ENCODE measurements at places on chromosomes 5 and 9.

GRCh38 chr5:74974451-74975091, 77.8 kb downstream of the GCNT4 start:
- DNase-seq: no peak

DNA sequence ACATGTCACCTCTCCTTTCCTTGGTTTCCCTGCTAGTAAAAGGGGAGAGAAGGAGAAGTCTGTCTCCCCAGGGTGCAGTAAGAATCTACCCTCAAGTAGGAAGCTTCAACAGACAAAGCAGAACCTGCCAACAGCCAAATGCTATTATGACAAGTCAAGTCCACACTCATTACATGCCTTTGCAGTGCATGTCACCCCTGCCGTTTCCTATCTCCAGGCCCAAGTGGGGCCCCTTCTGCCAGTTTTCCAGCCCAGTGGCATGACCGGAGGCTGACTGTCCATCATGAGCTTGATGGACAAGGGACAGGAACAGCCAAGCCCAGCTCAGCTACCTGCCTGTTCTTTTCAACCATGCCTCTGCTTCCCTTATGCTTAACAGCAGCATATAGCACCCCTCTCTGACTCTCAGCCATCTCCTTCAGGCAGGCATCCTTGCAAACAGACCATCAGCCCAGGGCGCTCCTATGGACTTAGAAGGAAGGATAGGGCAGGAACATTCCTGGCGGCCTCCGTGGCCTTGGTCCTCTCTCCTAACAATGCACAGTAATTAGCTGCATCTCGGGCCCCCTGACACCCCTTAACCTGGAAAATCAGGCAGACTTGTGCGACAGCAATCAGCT, 107.2 kb upstream of the RAD23B start:
- DNase-seq: no peak

GRCh38 chr5:38323645-38324295, 65.4 kb downstream of the EGFLAM start:
- DNase-seq: peak; percentile 50

DNA sequence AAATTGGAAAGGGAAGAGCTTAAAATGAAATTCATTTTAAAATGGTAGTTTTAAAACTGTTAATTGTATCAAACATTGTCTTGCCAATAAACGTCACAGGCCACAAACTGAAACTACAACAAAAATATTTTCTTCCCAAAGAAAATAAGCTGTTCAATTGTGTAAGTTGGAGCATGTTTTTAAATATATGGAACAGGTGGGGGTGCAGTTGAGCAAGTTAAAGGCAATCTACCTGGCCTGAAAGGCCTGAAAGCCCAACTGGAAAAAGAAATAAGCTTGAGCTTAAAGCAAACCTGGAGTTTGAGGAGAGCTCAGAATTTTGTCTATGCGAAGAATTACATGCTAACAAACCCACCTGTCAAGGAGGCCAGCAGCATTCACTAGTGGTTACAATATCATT, 439.5 kb downstream of the ACTL7B start:
- no peak for DNase-seq

DNA sequence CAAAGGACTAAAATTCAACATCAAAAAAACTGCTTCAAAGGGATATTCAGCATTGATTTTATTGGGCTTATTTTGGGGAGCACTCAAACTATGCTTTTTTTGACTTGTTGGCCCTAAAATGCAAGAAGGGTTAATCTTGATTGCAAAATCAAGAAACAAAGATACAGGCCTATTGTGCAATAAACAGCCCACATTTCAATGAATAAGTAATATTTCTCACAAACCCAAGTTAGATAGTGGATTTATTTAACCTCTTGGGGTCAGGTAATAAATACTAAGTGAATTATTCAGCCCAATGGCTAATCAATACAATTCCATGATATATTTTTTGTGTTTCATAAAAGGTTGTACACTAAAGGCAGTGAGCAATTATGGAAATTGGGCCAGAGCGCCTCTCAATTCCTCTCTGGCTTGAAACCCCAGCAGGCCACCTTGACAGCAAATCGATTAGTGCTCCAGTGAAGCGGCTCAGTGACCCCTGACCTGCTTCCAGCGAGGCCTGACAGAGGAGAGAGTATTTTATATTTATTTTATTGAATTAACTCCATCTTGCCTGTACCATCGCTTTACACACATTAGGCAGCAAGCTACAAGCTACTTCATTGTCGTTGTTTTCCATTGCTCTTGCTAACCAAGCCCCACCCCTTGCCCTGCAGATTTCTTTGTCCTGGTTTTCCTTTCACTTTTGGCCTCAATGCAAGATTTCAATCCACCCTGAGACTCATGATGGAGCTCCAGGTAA, 65.5 kb downstream of the EBF1 start:
- no peak for DNase-seq

DNA sequence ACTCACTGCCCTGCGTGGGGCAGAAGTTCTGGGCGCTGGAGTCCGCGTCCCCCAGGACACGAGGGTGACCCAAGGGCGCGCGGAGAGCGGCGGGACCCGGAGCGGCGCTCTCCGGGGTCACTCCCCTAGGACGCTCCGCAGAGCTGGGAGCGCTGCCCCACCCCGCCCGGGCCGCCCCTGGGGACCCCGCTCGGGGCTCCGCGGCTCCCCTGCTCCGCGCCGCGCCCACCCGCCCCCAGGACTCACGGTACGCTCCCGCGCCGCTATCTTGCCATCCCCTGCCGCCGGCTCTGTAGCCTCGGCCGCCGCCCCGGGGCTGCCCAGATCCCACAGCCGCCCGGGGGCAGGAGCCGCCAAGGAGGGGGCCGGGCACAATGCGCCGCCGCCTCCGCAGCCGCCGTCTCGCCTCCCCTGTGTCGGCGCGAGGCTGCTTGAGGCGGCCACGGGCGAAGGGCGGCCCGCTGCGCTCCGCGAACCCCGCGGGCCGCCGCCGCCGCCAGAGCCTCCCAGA, 303 bp downstream of the LIFR start:
- peak; percentile 1 for DNase-seq

DNA sequence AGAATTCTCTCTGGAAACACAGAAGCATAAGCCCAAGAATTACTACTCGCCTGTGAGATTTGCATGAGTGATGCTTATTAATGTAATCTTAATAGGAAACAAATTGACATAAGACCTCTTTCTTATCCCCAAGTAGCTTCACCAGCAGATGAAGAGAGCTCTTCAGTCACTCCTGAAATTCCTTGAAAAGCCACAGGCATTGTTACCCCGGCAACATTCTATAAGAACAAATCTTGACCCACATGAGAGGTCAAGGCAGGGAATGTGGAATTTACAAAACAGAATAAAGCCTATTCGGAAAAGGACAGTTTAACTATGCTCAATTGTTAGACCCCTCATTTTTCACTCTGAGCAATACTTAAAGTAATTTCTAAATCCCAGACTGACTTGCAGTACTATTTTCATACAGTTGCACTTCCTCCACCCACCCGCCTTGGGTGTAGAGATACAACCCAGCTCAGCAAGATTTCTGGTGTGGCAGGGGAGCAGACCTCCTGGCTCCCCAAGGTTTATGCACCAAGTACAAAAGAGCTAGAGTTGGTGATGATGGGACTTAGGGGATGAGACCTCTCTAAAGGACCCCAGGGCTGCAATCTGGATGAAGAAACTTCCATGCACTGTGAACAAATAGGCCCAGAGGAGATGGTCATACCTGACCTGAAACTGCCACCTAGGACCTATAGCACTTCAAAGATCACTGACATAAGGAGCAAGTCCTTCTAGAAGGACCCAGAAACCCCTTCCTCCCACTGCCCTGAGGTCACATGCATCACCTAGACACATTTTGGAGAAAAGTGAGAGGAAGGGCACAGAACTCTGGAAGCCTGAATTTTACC, 242.1 kb downstream of the ZNF608 start:
- no peak for DNase-seq

DNA sequence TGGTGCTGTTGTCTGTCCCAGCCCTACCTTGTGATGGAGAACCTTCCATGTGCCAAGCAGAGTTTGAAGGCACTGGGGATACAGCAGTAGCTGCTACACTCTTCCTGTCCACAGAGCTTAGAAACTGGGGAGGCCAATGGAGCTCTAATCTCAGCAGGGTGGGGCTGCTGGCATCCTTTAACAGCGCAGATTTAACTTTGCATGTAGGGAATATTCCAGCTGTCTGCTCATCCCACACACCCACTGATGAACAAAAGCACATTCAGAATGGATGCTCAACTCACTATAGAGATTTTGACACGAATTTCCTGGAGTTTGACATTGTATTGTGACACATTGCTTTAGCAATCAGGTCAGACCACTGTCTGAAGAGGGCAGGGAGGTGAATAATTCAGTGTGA, 49.0 kb downstream of the TMEM215 start:
- DNase-seq: no peak

GRCh38 chr5:1553539-1554409, 30.0 kb upstream of the LPCAT1 start:
- DNase-seq: no peak

DNA sequence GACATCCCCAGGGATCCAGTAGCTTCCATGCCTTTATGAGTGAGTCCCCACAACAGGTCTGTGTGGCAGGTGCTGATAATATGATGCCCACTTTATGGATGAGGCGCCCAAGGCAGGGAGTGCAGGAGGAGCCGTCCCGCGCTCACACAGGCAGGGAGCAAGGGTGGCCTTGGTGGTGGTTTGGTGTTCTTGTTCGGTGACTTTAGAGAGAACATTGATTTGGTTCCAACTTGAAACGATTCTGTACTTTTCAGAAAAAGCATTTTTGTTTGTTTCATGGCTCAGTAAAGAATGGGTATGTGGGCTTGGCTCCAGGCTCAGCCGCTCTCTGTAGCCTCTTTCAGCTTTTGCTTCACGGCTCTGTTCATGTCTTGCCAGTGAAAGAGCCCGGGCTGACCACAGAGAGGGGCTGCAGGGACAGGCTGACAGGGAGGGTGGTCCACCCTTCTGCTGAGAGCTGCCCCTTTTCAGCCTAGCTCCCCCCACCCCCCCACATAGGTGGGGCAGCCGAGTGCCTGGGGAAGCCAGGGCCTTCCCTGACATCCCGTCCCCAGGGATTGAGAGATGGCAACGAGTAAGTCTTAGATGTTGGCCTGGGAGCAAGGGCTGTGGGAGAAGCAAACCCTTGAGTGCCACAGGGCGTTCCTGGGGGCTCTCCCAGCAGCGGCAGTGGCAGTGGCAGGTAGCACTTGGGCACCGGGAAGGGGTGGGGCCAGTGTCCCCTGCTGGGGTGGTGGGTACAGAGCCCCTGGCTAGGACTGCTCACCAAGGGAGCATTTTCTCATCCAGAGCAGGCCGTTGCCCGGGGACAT, 28.0 kb downstream of the NCS1 start:
- peak; percentile 49 for DNase-seq

DNA sequence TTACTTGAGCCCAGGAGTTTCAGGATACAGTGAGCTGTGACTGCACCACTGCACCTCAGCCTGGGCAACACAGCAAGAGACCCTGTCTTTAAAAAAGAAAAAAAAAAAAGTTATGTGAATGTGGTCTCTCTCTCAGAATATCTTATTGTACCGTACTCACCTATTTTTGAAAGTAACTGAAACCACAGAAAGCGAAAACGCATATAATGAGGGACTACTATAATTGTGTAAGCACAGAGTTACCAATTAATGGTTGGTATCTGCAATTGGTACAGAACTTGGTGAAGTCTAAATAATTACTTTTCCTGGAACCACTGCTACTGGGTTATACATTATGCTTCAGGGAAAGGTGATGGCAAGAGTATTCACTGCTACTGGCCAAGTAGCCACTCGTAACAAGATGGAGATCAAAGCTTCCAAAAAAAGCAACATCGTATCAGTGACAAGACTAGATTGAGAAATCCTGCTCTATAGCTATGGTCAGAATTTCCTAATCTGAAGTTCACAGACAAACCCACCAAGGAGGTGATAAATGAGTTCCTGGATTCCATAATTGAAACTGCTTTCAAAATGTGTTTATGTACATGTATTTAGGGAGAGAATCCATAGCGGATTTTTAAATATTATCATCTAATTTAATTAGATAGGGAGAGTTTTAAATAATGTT, 82.7 kb downstream of the NR6A1 start:
- DNase-seq: no peak

- no peak for DNase-seq
Observed at GRCh38 chr9:82894961-82895821, 167.8 kb downstream of the RASEF start.

DNA sequence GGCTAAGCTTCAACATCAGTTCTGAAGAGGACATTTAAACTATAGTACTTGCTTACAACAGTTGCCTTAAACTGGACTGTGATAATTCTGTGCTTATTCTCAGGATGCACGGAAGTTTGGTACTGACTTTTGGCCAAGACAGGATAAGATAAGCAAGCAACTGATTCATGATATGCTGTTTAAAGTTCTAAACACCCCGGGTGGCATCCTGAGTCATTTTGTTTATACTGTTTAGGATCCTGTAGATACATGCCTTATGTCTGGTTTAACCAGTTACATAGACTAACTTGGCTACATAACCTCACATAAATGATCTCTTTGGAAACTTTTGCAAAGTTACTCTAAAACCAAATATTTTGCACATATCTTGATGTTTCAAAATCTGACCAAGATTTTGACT, 95.9 kb downstream of the CDH9 start:
- DNase-seq: no peak

DNA sequence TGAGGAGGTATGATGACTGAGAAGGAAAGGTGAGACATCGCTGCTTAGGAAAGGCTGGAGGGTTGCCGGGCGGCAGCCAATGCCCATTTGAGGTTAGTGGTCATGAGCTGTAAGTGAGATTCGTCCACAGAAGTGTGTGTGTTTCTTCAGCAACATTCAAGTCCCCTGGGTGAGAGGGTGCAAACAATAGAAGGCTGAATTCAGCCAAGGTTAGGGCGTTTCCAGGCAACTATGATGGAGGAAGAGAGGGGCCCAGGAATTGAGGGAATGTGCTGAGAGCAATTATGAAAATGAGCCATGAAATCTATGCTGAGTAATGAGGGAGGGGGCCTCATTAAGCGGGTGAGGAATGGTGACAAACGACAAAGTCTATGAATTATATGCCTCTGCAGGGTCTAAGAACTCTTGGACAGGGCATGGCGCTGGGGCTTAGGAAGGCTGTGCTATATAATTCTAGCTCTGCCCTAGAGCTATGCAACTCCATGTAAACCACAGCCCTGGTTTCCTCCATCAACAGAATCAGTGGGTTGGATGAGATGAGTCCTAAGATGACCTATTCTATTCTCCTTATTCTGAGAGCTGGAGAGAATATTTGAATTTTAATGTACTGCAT, 96.0 kb downstream of the SLIT3 start:
- no peak for DNase-seq

Data from AG09319 (cell line).